CD14-positive monocyte (primary cell): ENCODE measurements at places on chromosomes 6 and 20. TPM values are rescaled to one million over a fixed set of nuclear protein-coding genes. Genes with fewer than 3 reads are reported as not detected.

- H3K36me3 ChIP-seq, result no peaks in the 10 kb centered on the region
- H3K27ac ChIP-seq, result no peak overlapping the region
- peaks cover 14% of the 10 kb centered on the region for H3K4me1 ChIP-seq
- H3K27me3 ChIP-seq, result no peaks in the 10 kb centered on the region
Observed at GRCh38 chr20:4613718-4614620, 107.7 kb upstream of the PRND start.

- H3K36me3 ChIP-seq, result no peaks in the 10 kb centered on the region
- DNase-seq, result no peak
- H3K27me3 ChIP-seq, result peaks cover 3% of the 10 kb centered on the region
- H3K4me3 ChIP-seq, result no peak overlapping the region
- no peak overlapping the region for H3K27ac ChIP-seq
Observed at GRCh38 chr6:148416330-148416965, 73.8 kb downstream of the SASH1 start.

DNA sequence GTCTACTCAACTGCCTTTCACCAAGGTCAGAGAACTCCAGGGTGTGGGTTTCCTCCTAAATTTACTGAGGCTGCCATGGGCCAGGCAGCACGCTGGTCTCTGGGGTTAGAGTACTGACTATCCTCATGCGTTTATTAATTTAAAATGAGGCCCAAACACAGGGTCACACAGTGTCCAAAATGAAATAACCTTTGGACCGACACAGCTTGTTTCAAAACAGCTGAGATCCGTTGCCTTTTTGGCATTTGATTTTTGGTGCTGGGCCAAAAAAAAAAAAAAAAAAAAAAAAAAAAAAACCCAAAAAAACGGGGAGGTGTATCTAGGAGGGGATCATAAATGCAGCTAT lies 14.6 kb upstream of the TOX2 start:
- H3K27me3 ChIP-seq, result peaks cover 20% of the 10 kb centered on the region
- H3K36me3 ChIP-seq, result no peaks in the 10 kb centered on the region
- no peak for DNase-seq
- H3K4me1 ChIP-seq, result no peaks in the 10 kb centered on the region
- no peak overlapping the region for H3K27ac ChIP-seq
- no peak overlapping the region for H3K4me3 ChIP-seq

GRCh38 chr20:24027229-24027628 lies 38.6 kb upstream of the GGTLC1 start:
- H3K4me1 ChIP-seq, result peaks cover 3% of the 10 kb centered on the region
- H3K36me3 ChIP-seq, result no peaks in the 10 kb centered on the region
- H3K4me3 ChIP-seq, result no peak overlapping the region
- H3K27me3 ChIP-seq, result no peaks in the 10 kb centered on the region

DNA sequence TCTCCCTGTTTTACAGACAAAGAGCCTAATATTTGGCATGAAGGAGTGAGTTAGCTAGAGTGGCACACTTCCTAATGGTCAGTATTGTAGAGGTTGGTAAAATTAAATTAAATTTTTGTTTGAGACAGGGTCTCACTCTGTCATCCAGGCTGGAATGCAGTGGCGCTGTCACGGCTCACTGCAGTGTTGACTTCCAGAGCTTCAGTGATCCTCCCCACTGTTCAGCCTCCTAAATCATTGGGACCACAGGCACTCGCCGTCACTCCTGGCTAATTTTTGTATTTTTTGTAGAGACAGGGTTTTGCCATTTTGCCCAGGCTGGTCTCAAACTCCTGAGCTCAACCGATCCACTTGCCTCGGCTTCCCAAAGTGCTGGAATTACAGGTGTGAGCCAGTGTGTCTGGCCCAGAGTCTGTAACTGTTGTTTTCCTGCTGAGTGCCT lies 70.9 kb downstream of the SCAND1 start:
- peaks cover 15% of the 10 kb centered on the region for H3K36me3 ChIP-seq
- no peaks in the 10 kb centered on the region for H3K27me3 ChIP-seq
- peaks cover 19% of the 10 kb centered on the region for H3K4me1 ChIP-seq
- DNase-seq, result no peak
- H3K4me3 ChIP-seq, result no peak overlapping the region

DNA sequence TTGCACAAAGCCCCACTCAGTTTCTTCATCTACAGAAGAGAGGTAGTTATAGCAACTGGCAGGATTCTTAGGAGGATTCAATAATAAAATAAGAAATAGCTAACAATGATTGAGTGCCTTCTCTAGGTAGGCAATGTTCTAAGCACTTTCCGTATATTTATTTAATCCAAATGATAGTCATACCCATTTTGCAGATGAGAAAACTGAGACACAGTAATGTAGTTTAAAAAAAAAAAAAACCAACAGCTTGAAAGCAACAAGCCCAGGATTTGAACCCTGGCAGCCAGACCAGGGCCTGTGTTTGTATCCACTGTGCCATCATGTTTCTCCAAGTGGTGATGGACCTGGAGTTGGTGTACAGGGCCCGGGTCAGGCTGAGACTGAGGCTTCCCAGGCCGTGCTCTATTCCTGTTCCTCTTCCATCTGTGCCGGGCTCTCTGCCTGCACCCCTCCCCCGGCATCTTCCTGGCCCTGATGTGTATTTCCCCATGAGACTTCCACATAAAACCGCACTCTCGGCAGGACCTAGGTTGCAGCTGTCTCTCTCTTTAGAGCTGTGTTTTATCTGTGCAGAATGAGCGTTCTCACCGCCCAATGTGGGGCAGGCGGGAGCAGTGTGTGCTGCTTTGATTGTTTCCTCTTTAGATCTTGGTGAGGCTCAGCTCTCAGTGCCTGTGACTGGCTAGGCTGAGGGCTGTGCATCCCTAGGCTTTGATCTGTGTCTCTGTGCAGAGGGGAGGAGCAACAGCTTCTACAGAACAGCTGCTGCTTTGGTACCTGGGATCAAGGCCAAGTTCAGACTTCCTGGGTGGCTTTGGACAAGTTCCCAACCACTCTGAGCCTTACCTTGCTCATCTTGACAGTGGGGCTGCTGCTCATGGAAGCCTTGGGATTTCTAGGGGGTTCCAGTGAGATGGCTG lies 49.5 kb downstream of the TOX2 start:
- peaks cover 38% of the 10 kb centered on the region for H3K4me1 ChIP-seq
- H3K27ac ChIP-seq, result no peak overlapping the region
- no peaks in the 10 kb centered on the region for H3K27me3 ChIP-seq

DNA sequence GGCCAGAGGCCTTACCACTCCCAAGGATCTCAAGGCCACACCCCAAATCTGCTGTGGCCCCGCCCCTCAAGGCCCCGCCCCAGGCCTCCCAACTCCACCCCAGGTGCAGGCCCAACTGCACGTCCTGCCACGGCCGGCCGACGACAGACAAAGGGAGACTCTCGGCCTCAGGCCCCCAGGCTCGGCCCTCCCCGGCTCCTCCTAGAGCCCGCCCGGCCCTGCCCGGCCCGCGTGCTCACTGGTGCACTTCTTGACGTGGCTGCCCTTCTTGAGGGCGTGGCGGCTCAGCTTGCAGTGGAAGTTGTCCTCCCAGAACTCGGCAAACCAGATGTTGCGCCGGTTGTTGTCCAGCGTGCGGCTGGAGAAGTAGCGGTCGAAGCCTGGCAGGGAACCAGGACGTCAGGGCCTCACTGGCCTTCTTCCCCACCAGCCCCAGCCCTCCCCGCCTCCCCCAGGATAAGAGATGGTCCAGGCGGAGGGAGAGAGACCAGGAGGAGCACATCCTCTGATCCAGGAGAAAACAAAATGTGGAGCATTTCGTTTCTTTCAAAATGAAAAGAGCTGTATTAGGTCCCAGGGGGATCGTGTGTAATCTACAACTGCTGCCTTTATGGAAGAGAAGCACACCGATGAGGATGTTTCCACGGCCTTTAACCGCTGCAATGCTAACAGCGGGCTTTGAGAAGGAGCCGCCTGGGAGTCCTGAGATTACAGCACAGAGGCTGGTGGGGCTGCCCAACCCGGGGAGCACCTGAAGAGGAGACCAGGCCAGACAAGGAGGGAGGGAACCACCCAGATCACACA lies 89.4 kb downstream of the GRM4 start:
- no peaks in the 10 kb centered on the region for H3K36me3 ChIP-seq
- no peaks in the 10 kb centered on the region for H3K4me1 ChIP-seq
- H3K27me3 ChIP-seq, result no peaks in the 10 kb centered on the region
- no peak for DNase-seq
- no peak overlapping the region for H3K4me3 ChIP-seq

DNA sequence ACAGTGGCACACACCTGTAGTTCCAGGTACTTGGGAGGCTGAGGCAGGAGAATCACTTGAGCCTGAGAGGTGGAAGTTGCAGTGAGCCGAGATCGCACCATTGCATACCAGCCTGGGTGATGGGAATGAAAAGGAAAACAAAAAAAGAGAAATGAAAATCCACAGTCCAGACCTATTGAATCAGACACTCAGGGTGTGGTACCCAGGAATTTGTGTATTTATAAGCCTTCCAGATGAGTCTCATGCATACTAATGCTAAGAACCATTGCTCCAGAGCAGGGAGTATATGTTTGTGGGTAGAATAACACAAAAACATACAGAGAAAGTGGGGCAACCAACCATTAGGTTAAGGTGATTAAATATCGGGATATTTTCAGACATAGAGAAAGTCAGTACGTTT lies 36.1 kb upstream of the PLCB4 start:
- H3K4me3 ChIP-seq, result no peak overlapping the region
- no peak for DNase-seq
- H3K36me3 ChIP-seq, result no peaks in the 10 kb centered on the region
- no peaks in the 10 kb centered on the region for H3K27me3 ChIP-seq
- H3K27ac ChIP-seq, result no peak overlapping the region

DNA sequence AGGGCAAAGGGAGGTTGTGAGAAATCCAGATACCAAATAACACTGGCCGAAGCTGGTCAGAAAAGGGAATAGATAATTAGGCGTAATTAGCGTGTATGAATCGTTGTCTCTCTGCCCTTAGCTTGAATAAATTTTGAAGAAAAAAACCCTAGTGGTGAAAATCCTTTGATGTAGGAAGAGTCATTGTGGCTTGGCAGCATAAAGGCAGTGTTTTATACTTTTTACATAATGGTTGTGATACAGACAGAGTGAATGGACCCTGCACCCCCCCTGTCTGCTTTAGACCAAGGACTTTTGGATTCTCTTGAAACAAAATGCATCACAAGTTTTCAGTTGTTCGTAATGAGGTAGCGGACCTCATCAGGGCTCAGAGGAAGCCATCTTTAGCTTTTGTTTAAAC lies 126.5 kb downstream of the AFG1L start:
- no peak overlapping the region for H3K27ac ChIP-seq
- no peaks in the 10 kb centered on the region for H3K4me1 ChIP-seq
- DNase-seq, result no peak

DNA sequence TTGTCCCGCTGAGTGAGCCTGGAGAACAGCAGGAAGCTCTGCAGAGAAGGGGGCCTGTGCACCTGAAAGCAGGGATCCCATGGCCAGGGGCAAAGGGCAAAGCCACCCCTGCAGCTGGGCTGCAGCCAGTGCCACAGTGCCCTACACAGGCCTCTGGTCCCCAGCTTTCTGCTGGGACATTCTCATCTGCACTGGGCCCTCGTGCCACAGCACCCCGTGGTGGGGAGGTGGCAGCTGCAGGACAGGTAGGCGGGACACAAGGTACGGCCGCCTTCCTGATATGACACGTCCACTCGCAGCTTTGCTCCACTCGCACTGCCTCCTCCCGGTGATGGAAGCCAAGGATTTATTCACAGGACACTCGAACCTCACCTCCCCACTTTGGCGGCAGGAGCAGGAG lies 27.2 kb downstream of the INSM1 start:
- no peak for DNase-seq
- no peak overlapping the region for H3K4me3 ChIP-seq
- no peak overlapping the region for H3K27ac ChIP-seq
- H3K4me1 ChIP-seq, result peaks cover 34% of the 10 kb centered on the region
- no peaks in the 10 kb centered on the region for H3K27me3 ChIP-seq

- no peaks in the 10 kb centered on the region for H3K4me1 ChIP-seq
- no peaks in the 10 kb centered on the region for H3K27me3 ChIP-seq
- no peak overlapping the region for H3K27ac ChIP-seq
- H3K36me3 ChIP-seq, result no peaks in the 10 kb centered on the region
- no peak for DNase-seq
Observed at GRCh38 chr6:73152966-73153757, 72.1 kb downstream of the KHDC1L start.

DNA sequence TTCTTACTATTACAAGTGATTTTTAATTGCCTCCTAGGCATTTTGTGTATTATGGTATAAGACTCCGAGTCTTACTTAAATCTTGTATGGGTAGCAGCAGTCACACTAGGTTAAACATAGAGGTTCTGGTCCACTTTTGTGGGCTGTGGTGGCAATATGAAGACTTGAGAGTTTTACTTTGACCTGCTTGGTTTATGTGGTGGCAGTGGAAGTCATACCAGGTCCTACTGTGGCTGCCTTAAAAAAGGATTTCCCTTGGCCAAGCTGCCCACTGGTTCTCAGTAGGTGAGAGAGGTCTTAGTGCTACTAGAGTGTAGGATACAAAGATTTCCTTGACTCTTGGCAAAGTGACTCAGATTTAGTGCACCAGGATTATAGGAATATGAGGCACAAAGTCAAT lies 44.2 kb upstream of the NKAIN2 start:
- DNase-seq, result no peak
- no peak overlapping the region for H3K27ac ChIP-seq
- no peaks in the 10 kb centered on the region for H3K36me3 ChIP-seq

- peaks cover 50% of the 10 kb centered on the region for H3K4me1 ChIP-seq
- no peaks in the 10 kb centered on the region for H3K27me3 ChIP-seq
- H3K4me3 ChIP-seq, result no peak overlapping the region
- H3K36me3 ChIP-seq, result no peaks in the 10 kb centered on the region
- H3K27ac ChIP-seq, result no peak overlapping the region
- peak; percentile 56 for DNase-seq
Observed at GRCh38 chr20:47493175-47493962, 8.3 kb upstream of the NCOA3 start.

DNA sequence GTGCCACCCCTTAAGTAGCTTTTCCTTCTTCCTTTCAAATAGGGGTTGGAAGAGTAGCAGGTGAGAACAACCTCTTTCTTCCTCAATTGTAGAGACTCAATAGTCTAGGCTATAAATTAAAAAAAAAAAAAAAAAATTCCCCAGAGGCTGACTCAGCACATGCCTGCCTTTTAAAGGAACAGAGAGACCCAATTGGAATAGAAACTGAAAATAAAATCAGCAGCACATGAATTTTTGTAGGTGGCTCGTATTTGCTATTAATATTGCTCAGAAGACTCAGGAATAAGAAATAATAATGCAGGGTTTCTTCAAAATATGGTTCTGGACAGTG lies 19.3 kb downstream of the TOP1 start:
- DNase-seq, result peak; percentile 62
- H3K36me3 ChIP-seq, result peaks cover 2% of the 10 kb centered on the region
- peak overlapping the region; percentile 87 for H3K4me3 ChIP-seq
- H3K27ac ChIP-seq, result peak overlapping the region; percentile 69

GRCh38 chr6:44217332-44218143 lies 812 bp downstream of the MYMX start:
- H3K27ac ChIP-seq, result peak overlapping the region; percentile 72
- no peaks in the 10 kb centered on the region for H3K36me3 ChIP-seq
- H3K4me1 ChIP-seq, result peaks cover 55% of the 10 kb centered on the region
- no peaks in the 10 kb centered on the region for H3K27me3 ChIP-seq
- H3K4me3 ChIP-seq, result no peak overlapping the region

GRCh38 chr20:38260378-38261053 lies at the start of gene KIAA1755:
Gene KIAA1755 (minus strand): TSS chr20:38260735. CDS start chr20:38260500, 235 bp downstream.
- H3K27me3 ChIP-seq, result peaks cover 44% of the 10 kb centered on the region
- no peak within 1 kb of the TSS for H3K27ac ChIP-seq
- H3K4me1 ChIP-seq, result no peaks in the 10 kb centered on the region
- no peak within 1 kb of the TSS for H3K4me3 ChIP-seq
- no peak for DNase-seq

SRMS gene
- polyA plus RNA-seq, result not detected in 2 replicates

NHLRC1 gene
- 1.4 TPM for polyA plus RNA-seq

PRDM1 gene
- 5.2 TPM for polyA plus RNA-seq

TRERF1 gene
- 0.58 TPM for polyA plus RNA-seq

NRN1 gene
- 0.08 and 0.20 TPM in 2 replicates for polyA plus RNA-seq

FBXO5 gene
- 1.3 TPM for polyA plus RNA-seq

MTFR2 gene
- 0.22 and 0.79 TPM in 2 replicates for polyA plus RNA-seq

ERVFRD-1 gene
- 0.06 TPM for polyA plus RNA-seq

SLC35D3 gene
- not detected in 2 replicates for polyA plus RNA-seq
